Activated CD8-positive, alpha-beta T cell treated with anti-CD3 and anti-CD28 coated beads for 36 hours (primary cell): ENCODE measurements at places on chromosomes 1 and 21.

GRCh38 chr1:62487956-62488355 lies 51.1 kb downstream of the USP1 start:
- no peaks in the 10 kb centered on the region for H3K27me3 ChIP-seq
- H3K36me3 ChIP-seq: peaks cover 3% of the 10 kb centered on the region
- no peak for DNase-seq
- no peaks in the 10 kb centered on the region for H3K4me1 ChIP-seq

DNA sequence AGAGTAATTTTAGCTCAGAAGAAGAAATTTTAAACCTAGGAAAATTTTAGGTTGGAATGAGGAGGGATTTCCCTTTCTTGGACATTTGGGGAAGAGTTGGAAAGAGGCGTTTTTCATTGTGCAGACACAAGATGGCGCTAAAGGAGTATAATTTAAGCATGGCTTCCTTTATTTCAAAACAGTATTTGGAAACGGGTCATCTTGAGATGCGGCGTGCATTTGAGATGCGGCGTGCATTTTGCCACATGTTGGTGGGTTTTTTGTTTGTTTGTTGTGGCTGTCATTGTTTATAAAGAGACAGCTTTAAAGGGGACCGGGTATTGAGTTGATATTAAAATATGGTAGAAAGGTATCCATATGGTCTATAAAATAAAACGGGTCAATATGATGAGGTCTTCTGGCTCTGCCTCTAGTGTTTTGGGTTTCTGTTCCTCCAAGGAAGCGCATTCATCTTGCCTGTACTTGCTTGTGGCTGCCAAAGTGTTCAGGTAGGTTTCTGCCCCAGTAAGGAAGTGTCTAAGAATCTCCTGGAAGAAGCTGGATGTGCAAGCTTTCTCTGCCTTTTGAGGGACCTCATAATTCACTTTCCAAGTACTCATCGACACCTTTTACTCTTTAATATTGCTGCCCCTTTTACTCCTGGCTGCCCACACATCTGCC lies 210.3 kb downstream of the SLC35F3 start:
- peaks cover 14% of the 10 kb centered on the region for H3K27me3 ChIP-seq
- no peaks in the 10 kb centered on the region for H3K36me3 ChIP-seq
- peaks cover 4% of the 10 kb centered on the region for H3K4me1 ChIP-seq
- peak overlapping the region; percentile 14 for H3K4me3 ChIP-seq
- DNase-seq: peak; percentile 38
- no peak overlapping the region for H3K27ac ChIP-seq

DNA sequence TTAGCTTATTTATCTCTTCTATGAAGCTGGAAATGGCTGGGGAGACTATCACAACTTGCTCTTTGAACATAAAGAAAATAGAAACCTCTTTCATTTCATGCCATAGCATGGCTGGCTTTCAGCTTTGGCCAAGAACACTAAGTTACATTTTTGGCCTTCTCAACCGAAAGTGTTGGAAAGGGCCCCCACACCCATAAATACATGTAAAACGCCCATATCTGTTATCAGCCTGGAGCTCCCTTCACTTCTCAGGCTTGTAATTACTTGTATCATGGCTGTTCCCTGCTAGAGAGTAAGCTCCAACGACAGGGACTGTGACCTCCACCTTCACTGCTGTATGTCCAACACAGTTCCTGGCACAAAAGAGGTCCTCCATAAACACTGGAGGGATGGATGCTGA lies 12.7 kb upstream of the EIF4G3 start:
- H3K27ac ChIP-seq: no peak overlapping the region
- no peak for DNase-seq
- H3K4me1 ChIP-seq: no peaks in the 10 kb centered on the region
- H3K36me3 ChIP-seq: no peaks in the 10 kb centered on the region

DNA sequence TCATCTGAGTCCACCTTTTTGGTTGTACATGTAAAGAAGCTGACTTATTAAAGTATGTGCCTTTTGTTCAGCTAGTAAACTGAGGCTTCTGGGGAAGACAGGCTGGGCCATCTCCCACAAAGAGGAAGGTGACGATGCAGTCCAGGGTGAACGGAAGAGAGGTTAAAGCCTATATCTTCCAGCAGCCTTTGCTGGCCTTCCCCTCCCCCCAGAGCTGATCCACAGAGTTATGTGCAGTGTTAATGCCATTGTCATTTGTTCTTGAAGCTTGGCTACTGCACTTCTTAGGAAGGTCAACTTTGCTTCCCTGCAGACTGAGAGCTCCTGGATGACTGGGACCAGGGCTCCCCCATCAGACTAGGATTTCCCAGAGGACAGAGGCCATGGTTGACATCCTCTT lies 2.2 kb downstream of the SLC30A2 start:
- peaks cover 46% of the 10 kb centered on the region for H3K27me3 ChIP-seq
- H3K27ac ChIP-seq: no peak overlapping the region
- no peak for DNase-seq

GRCh38 chr21:17848228-17848627 lies 29.1 kb upstream of the C21orf91 start:
- no peak for DNase-seq
- H3K4me1 ChIP-seq: peaks cover 3% of the 10 kb centered on the region
- no peak overlapping the region for H3K4me3 ChIP-seq

DNA sequence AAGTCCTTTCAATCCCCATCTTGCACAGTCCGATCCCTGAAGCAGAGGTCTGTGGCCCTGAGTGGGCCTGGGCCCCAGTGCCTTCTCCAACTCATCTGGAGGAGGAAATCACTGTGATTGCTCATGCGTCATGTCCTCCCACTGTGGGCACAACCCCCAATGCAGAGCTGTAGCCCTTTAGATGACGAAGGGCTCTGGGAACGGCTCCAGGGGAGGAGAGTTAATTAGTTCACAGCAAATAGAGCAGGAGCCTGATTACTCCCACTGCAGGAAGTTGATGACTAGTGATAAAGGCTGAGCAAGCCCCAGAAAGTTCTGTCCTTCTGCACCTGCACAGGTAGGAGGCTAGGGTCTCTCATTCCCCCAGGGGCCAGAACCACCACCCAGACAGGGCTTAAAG lies 111.5 kb downstream of the CCDC185 start:
- no peaks in the 10 kb centered on the region for H3K4me1 ChIP-seq
- H3K27ac ChIP-seq: no peak overlapping the region
- DNase-seq: no peak

DNA sequence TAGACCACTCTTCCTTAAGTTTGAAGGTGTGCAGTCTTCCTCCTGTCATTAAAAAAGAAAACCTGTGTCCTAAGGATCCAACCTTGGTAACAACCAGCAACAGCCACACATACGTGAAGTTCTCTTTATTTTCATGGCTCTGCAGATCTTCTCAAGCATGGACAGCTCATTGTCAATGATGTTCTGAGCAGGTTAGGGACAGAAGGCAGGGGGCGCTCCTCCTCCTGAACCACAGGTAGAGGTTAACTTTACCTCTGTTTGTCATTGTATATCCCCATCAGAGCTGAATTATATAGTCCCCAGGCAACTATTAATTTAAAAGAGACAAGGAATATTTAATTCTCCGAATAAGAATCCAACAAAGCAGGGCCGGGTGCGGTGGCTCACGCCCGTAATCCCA lies 52.5 kb upstream of the CR2 start:
- peaks cover 12% of the 10 kb centered on the region for H3K4me1 ChIP-seq
- no peak for DNase-seq
- no peak overlapping the region for H3K4me3 ChIP-seq
- H3K27ac ChIP-seq: no peak overlapping the region

- DNase-seq: no peak
- no peak overlapping the region for H3K4me3 ChIP-seq
- H3K36me3 ChIP-seq: no peaks in the 10 kb centered on the region
- H3K4me1 ChIP-seq: no peaks in the 10 kb centered on the region
Measured at GRCh38 chr1:72140222-72140621, 142.1 kb downstream of the NEGR1 start.

DNA sequence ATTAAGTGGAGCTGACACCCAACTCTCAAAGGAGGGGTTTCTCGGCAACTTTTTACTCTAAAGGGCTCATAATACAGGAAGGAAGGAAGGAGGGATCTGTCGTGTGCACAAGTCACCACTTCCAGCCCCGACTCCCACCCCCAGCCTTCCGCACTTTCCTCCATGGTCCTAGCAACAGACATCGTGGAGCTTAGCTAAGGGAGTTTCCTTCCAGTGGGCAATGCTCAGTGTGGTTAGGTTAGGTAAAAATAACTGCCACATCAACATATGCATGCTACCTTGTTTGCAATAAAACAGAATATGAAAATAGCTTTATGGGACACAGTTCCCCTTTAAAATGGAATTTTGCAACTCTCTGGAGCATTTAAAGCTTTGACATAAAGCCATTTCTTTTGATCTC lies 35.2 kb downstream of the KANK4 start:
- H3K36me3 ChIP-seq: no peaks in the 10 kb centered on the region
- no peak overlapping the region for H3K4me3 ChIP-seq
- H3K27me3 ChIP-seq: peaks cover 7% of the 10 kb centered on the region
- no peak for DNase-seq

- peaks cover 1% of the 10 kb centered on the region for H3K27me3 ChIP-seq
- no peak overlapping the region for H3K27ac ChIP-seq
- H3K36me3 ChIP-seq: no peaks in the 10 kb centered on the region
- no peak overlapping the region for H3K4me3 ChIP-seq
- no peaks in the 10 kb centered on the region for H3K4me1 ChIP-seq
Measured at GRCh38 chr1:94672001-94672400, 130.4 kb upstream of the F3 start.

- peak overlapping the region; percentile 93 for H3K27ac ChIP-seq
- H3K36me3 ChIP-seq: peaks cover 16% of the 10 kb centered on the region
- H3K4me3 ChIP-seq: peak overlapping the region; percentile 70
- no peak for DNase-seq
- no peaks in the 10 kb centered on the region for H3K27me3 ChIP-seq
- peaks cover 44% of the 10 kb centered on the region for H3K4me1 ChIP-seq
Measured at GRCh38 chr1:169892176-169892926, 1.3 kb downstream of the SCYL3 start.

- H3K27me3 ChIP-seq: peaks cover 1% of the 10 kb centered on the region
- H3K4me3 ChIP-seq: no peak overlapping the region
- no peaks in the 10 kb centered on the region for H3K36me3 ChIP-seq
- no peak overlapping the region for H3K27ac ChIP-seq
Measured at GRCh38 chr1:192601143-192601542, 25.6 kb downstream of the RGS1 start.

DNA sequence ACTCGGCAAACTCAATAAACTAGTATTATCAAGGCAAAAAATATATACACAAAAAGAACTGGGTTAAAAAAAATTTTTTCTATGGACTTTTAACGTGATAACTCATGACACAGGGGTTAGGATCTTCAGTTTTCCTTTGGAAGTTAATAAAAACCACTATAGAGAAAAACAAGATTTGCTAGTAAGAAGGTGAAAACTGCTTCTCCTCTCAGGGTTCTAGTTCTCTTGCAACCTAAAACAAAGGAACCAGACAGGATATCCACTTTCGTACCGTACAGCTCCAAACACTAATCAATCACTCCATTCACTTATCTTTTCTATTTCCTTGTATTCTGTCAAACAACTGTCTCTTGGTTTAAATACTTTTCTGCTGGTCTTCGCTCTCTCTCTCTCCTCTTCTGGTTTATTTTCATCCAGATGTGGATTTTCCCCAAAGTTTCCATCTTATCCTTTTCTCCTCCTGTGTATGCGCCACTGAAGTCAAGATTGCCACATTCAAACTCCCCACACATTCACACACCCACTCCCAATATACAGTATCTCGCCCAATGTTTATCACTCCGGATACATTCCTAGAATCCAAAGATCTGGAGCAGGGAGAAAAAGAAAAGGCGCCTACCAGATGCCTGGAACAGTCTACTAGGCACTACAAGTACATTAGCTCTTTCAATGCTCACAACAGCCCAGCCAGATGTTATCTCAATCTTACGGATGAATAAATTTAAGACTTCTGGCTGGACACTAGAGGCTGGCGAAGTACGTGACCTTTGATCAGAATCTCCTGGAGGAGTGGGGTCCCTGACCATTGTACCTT lies 775 bp upstream of the PRPF38B start:
- H3K4me3 ChIP-seq: peak overlapping the region; percentile 97
- DNase-seq: no peak
- H3K36me3 ChIP-seq: peaks cover 41% of the 10 kb centered on the region
- no peaks in the 10 kb centered on the region for H3K27me3 ChIP-seq
- H3K4me1 ChIP-seq: peaks cover 26% of the 10 kb centered on the region

DNA sequence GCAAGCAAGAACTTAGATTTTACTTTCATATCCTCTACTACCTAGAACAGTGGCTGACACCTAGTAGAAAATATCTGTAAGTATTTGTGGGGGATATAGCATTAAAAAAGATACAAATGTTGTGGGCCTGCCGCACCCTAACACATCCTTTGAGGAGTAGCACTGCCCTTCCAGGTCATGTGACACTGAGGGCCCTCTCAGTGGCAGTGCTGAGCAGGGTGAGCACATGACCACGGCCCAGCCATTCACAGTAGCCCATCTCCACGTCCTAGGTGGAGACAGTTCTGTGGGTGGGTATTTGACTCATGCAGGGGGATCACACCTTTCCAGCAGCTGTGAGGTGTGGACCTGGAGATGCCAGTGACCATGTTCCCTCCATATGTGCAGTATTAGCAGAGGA lies 108.9 kb downstream of the OMA1 start:
- H3K4me1 ChIP-seq: no peaks in the 10 kb centered on the region
- H3K36me3 ChIP-seq: no peaks in the 10 kb centered on the region
- H3K27me3 ChIP-seq: no peaks in the 10 kb centered on the region
- H3K4me3 ChIP-seq: no peak overlapping the region
- no peak overlapping the region for H3K27ac ChIP-seq

GRCh38 chr1:172168597-172168872 lies 251.9 kb upstream of the C1orf105 start:
- H3K27me3 ChIP-seq: peaks cover 3% of the 10 kb centered on the region
- H3K27ac ChIP-seq: no peak overlapping the region
- H3K4me3 ChIP-seq: no peak overlapping the region
- DNase-seq: no peak

DNA sequence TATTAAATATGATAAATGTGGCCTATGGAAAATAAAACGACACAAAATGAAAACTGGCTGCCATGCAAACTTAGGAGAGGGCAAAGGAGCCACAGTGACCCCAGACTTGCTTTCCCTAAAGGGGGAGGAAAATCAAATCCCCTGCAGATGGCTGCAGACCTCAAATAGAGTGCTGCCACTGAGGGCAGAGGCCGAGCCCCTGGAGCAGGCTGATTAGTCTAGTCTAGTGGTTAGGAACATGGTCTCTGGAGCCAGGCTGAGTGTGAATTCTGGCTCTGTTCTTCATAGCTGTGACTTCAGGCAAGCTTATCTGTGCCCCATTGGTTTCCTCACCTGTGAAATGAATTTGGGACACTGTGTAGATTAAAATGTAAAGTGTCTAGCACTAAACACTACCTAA lies 60.8 kb downstream of the ITPKB start:
- peaks cover 19% of the 10 kb centered on the region for H3K36me3 ChIP-seq
- H3K4me3 ChIP-seq: peak overlapping the region; percentile 68
- no peak for DNase-seq
- H3K27me3 ChIP-seq: no peaks in the 10 kb centered on the region
- peak overlapping the region; percentile 94 for H3K27ac ChIP-seq

GRCh38 chr1:107467286-107467685 lies 326.4 kb downstream of the NTNG1 start:
- H3K4me3 ChIP-seq: no peak overlapping the region
- no peak for DNase-seq
- H3K27ac ChIP-seq: no peak overlapping the region
- no peaks in the 10 kb centered on the region for H3K36me3 ChIP-seq
